H4 (cell line): ENCODE measurements at places on chromosomes 4 and X.
A peak's percentile ranks its signal among the peaks of the same experiment; 100 is the strongest.

- DNase-seq = no peak
These were observed 2.9 kb downstream of the MSL3 start for GRCh38 chrX:11760958-11761357.

- DNase-seq = no peak
These were observed 217.5 kb upstream of the GYPA start for GRCh38 chr4:144357975-144358374.

GRCh38 chrX:16022580-16023200 is 100.7 kb upstream of the GRPR start:
- DNase-seq = peak; percentile 3

DNA sequence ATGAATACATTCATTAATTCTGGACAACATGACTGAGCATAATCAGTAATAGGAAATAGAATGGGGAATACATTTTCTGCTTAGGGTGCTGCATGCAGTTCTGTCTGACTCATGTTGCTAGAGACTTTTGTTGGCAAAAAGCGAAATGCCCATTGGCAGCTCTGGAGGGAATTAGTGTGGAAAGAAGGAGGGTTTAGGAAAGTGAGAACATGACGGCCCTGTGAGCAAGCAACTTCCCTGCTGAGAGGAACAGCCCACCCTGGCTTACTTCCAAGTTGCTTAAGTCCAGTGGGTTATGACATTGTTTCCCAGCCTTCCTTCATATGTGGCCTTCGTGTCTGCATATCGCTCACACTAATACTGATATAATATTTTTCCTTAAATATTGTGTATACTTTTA is 13.8 kb downstream of the MAD2L1 start:
- peak; percentile 73 for DNase-seq

DNA sequence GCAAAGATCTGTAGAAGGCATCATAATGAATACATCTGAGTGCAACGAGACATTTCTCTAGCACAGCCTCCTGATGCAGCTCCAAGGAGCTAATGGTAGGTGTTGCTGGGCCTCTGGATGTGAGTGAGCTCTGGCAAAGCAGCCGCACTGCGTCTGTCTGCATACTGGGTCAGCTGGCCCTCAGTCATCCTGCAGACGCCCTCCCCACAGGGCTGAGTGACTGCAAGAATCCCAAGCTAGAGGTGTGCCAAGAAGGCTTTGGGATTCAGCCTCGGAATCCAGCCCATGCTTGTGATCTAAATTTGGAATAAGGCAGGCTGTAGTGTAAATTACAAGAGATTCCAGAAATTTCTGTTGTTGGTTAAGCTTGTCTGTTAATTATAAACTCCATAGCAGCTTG is 18.5 kb downstream of the HERC3 start:
- no peak for DNase-seq

DNA sequence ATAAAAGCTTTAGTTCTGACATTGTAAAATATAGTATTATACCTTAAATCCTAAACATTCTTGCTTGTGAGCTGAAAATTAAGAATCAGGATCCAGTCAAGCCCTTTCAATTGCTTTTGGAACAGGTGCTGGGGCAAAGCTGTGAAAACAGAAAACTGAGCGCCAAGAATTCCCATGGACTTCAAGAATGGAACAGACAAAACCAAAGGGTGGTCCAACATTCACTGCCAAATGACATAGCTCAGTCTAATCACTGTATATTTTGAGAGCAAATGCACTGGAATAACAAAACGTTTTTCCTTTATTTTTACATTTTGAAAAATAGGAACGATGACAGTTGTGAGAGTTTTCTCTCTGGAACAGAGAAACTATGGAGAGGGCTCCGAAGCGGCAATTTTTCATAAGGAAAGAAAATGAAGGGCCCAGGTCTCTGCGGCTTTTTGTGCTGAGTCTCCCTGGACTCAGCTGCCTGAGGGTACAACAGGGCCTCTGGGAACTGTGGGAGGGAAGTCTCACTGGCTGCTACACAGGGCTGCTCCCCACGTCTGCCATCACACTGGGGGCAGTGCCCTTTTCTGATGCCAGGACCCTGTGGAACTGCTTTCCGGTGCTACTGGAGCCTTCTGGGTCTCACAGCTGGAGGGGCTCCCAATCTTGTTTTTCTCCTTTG is 56.0 kb upstream of the BMPR1B start:
- DNase-seq = no peak

DNA sequence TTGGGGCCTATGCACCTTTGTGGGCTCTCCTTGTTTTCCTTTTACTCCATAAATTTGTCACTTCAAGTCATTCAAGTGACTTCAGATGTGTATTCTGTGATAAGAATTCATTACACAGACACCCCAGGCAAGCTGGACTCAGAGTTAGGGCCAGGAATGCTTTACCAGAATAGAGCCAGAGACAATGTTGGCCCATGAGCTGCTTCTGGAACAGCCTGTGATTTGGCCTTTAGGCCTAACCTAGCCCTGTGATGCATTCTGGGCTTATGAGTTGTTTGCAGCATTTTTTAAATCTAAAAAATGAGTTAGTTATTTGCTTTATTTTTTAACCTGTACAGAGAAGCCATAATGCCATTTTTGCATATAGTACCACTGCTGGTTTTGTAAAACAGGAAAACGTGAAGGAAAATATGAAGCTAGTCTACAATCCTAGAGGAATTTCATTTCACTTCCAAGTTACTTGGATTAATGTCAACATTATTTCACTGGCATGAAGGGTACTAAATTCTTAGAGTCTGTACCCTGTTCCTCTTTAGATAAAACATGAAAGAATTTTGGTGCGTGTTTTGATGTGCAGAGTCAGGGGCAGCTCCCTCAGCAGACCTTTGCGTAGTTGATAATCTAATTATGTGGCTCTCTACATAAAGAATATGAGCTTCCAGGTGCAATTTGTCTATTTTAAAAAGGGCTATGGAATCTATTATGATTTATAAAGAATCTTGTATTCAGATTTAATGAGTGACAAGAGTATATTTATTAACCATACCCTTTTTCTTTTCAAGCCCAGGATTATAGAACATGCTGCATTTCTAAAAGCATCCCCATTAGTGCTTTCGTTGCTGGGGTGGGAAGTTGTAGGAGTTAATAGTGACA is 84.7 kb downstream of the ARHGAP10 start:
- no peak for DNase-seq

GRCh38 chr4:41734371-41734770 is 14.2 kb downstream of the PHOX2B start:
- DNase-seq = peak; percentile 51

GRCh38 chrX:80648023-80648422 is 161.7 kb downstream of the BRWD3 start:
- peak; percentile 2 for DNase-seq

DNA sequence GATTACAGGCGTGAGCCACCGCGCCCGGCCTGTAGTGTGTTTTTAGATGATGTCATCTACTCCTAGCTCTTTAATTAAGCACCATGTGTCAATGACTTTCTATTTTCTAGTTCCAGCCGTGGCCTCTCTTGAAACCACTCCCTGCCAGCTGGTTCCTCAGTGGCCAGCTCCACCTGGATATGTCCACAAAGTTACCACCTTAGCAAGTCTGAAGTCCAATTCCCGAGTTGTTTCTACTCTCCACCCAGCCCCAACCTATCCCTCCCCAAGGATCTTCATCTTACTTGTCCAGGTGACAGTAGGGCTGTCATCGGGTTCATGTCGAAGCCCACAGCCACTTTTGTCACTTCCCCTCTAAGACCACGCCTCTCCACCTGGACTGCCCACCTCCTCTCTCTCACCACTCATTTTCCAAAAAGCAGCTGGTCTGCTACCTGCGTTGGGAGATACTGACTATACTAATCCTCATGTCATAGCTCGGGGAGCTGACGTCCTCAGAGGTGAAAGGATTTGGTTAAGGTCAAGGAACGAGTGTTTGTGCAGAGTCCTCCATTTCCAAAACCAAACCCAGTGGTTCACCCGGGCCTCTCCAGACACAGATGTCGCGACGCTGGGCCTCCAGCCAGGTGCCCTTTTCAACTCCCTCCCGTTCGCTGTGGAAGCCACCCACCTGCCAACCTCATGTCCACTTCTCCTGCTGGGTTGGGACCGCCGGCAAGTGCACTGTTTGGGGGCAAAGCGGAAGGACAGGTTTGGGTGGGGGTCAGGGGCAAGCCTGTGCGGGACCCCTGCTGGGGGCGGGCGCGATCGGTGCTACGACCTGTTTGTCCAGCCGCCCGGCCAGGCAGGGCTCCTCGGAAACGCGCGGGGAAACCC is 704 bp downstream of the FAM3A start:
- no peak for DNase-seq

DNA sequence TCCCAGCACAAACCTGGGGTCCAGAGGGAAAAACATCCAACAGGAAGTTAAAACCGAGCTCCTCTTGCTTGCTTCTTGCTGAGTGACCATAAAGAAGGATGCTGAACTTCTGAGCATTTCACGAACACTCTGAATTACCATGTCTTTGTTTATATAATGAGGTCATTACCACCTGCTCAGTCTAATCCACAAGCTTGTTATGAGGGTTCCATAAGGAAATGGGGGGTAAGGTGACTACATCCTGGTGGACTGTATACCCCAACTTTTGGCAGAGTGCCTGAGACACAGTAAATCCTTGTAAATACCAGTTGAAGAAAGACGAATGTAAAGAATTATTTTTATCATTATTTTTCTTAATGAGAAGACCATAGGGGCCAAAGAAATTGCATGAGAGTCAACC is 16.8 kb downstream of the CCDC149 start:
- DNase-seq = no peak

DNA sequence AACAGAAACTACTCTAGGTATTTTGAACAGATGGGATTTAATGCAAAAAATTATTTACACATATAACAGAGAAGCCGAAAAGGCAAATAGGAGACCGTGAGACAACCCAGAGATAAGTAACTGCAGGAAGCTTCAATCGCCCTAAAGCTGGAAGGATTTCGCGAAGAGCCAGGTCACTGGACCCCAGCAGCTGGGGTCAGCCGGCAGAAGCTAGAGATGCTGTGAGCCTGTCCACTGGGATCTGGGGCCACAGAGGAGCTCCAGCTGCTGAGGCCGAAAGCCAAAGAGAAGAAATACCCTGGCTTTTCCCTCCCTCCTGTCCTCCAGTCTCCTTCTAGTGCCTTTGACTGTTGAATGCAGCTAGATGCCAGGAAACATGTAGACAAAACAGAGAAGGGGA is 192.8 kb upstream of the BCOR start:
- no peak for DNase-seq

- DNase-seq = no peak
These were observed 110.5 kb downstream of the PCDH18 start for GRCh38 chr4:137421796-137422195.

GRCh38 chr4:42955746-42956505 is 63.4 kb downstream of the GRXCR1 start:
- no peak for DNase-seq

DNA sequence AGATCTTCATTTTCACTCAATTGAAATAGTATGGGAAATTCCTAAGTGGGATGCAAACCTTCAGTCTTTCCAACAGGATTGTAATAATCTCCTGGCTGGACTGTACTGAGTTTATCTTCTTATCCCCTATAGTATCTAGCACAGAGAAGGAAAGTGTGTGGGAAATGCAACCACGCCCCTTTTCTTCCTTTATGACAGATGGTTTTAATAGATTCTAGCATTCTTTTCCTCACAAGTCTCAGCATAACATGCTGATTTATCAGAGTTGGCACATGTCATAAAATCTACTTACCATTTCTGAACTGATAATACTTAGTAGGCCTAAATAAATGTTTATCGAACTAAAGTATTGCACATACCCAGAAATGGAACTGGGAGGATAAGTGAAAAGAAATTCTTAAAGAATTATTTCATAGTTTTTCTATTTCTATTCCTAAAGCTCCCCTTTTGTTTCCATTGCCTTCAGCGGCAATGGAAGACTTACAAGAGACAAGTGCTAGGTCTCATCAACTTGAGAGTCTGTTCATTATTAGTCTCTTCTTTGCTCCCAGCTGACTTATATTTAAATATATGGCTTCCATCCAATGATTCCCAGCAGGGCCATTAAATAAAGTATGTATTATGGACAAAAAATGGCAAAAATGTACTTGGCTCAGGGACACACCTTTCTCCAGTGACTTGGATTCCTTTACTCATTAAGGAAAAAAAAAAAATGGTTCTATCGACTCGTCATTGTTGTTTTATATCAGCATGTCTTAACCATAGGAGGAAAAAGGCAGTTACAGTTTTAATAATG is 484.5 kb downstream of the IL1RAPL1 start:
- DNase-seq = no peak

DNA sequence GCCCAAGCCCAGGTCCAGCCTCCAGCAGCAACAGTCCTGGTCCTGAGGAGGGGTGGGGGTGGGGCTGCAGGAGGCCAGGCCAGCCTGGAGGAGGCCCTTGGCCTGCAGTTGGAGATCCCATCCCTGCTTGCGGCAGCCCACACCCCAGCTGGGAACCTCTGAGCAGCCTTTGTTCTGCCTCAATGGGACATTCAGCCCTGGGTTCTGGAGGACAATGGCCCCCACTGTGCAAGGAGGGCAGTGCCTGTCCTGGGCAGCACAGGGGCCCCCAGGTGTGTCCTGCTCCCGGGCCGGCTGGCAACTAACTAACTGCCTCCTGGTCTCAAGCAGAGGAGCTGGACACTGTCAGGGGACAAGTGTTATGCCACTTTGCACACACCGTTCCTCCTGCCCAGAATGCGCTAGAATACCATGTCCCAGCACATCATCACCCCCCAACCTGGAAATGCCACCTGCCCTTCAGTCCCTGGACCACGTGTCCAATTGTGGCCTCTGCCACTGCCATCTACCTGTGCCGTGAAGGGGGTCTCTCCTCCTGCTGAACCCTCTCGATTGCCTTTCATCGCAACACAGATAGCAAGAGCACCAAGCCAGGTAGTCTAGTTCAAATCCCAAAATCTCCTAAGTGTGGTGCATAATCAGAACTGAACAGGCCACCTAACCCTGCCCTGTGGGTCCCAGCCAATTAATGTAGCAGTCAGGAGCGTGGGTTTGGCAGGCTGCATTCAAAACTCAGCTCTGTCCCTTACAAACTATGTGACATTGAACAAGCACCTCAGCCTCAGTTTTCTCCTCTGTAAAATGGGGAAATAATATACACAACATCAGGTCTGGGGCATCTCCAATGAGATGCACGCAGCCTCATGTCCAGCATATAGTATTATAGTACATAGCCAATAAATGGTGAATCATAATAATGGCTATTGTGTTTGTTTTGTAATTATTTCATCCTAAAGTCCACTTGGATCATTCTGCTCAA is 8.8 kb downstream of the PPP2R2C start:
- no peak for DNase-seq

DNA sequence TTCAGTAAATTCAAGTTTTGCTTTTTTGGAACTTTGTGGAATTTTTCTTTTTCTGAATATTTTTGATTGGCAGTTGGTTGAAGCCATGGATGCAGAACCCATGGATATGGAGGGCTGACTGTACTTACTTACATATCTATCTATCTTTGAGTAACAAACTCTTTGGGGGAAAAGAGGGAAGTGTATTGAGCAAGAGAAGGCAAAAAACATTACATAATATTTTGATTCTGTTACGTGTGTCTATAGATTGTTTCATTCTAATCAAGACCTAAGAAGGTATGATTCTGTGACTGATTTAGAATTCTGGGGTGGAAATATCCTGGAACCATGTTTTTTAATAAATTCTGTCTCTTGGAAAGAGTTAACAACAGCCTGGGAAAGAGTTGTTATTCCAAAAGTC is 31.5 kb downstream of the GRSF1 start:
- no peak for DNase-seq
